ENCODE measurements at places on chromosomes 6 and 20.

DNA sequence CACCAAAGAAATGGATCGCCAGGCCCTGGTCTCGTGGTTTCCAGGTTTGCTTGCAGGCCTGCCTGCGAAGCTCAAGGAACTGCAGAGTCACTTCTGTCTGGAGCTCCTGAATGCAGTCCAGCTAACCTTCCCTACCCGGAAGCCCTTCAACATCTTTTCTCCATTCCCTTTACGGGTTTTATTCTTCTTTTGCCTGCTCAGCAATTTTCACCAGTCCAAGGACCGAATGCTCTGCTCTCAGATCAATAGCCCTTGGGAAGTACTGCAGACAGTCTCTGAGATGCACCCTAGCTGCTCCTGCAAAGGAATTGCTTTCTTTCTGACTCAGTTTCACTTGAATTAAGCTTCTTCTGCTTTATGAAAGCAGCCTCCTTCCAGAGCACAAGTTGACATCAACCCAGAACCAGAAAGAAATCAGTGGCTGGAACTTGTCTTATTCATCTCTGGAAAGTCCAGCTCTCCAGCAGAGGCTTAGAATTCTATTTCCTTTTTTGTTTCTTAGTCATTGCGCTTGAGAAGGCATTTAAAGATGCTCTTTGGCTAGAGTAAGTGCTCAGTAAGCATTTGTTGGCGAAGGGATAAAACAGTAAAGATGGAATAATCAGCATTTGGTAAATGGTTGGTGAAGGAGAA lies 18.7 kb upstream of the YWHAB start:
- DNase-seq = no peak

DNA sequence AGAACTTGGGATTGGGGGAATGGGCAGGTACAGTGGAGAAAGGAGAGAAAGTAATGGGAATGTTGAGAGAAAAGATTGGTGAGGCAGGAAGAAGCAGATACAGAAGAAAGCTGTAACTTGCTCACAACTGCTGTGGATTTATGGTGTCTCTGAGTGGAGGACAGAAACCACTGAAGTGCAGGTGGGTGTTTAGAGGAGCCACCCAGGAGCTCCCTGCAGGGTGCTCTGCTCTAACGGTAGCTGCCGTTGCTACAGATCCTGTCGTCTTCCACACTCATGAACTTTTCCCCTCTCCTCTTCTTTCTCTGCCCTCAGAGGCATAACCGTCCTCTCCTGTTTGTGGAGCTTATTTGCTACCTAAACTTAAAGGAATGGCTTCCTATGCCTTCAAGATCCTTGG lies 27.5 kb upstream of the MAPK13 start:
- no peak for DNase-seq

GRCh38 chr6:169837529-169838250 lies 86.3 kb downstream of the ERMARD start:
- no peak for DNase-seq

DNA sequence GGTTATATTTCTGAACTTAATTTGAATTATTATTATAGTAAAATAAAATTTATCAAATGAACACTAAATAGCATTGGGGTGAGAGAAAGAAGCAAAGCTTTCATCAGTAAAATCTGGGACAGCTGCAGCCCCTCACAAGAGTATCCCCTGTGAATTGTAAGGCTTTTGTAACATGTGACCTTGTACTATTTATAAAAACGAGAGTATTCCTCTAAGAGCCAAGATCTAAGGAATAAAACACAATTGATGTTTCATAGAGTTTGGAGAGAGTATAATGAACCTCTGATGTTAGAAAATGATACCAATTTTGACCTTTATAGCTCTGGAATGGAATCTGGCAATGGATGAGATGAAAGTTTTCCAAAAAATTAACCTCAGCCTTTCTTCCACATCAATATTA lies 617.2 kb upstream of the ID4 start:
- DNase-seq = no peak

GRCh38 chr20:37758332-37758731 lies 64.5 kb downstream of the CTNNBL1 start:
- DNase-seq = no peak

- DNase-seq = no peak
Measured at GRCh38 chr20:36093025-36093803, 61.3 kb upstream of the EPB41L1 start.

DNA sequence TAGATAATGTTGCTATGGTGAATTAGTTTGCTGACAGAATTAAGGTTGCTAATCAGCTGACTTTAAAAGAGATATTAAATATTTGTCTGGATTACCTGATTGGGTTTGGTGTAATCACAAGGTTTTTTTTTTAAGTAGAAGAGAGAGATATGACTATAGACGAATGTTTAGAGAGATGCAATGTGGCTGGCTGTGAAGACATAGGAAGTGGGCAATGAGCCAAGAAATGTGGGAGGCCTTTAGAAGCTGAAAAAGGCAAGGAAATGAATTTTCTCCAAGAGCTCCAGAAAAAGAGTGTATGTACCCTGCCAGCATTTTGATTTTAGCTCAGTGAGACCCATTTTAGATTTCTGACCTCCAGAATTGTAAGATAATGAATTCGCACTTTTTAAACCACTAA lies 598.3 kb downstream of the PKHD1 start:
- DNase-seq = no peak

DNA sequence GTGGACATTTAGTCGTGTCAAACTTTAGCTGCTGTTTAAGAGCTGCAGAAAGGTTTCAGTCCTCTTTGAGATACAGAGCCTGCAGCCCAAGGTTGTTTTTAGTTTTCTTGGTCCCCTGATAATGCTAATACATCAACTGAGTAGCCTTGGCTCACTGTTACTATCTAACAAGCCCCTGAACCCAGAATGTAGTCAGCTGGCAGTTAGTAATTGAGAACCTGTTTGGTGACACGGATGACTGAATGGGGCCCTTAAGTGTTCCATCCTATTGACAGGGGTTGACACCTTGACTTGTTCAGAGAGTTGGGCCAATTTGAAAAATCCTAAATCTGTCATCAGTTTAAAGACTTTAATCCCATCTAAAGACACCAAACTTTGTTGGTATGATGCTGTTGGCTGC lies 2.8 kb downstream of the RTN4IP1 start:
- no peak for DNase-seq

- DNase-seq = no peak
Measured at GRCh38 chr6:143050509-143050908, 10.2 kb upstream of the AIG1 start.

GRCh38 chr6:155493694-155494143 lies 38.1 kb upstream of the NOX3 start:
- no peak for DNase-seq

GRCh38 chr20:34689486-34689885 lies 12.6 kb upstream of the PIGU start:
- DNase-seq = no peak

- no peak for DNase-seq
Measured at GRCh38 chr6:63807056-63807455, 171.5 kb downstream of the PHF3 start.

DNA sequence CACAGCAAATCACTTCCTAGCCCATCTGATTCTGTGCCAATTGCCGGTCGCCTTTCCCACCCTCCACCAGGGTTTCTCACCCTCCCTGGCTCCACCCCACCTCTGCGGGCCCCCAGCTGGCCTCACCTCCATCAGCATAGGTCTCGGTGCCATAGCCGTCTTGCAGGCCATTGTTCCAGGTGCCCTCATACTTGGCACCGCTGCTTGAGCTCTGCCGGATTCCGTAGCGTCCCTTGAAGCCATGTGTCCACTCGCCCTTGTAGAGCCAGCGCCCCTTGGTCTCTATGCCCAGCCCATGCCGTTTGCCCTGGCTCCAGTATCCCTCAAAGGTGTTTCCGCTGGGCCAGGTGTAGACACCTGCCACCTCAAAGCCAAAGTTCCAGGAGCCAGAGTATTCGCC lies 787 bp downstream of the JPH2 start:
- DNase-seq = no peak

DNA sequence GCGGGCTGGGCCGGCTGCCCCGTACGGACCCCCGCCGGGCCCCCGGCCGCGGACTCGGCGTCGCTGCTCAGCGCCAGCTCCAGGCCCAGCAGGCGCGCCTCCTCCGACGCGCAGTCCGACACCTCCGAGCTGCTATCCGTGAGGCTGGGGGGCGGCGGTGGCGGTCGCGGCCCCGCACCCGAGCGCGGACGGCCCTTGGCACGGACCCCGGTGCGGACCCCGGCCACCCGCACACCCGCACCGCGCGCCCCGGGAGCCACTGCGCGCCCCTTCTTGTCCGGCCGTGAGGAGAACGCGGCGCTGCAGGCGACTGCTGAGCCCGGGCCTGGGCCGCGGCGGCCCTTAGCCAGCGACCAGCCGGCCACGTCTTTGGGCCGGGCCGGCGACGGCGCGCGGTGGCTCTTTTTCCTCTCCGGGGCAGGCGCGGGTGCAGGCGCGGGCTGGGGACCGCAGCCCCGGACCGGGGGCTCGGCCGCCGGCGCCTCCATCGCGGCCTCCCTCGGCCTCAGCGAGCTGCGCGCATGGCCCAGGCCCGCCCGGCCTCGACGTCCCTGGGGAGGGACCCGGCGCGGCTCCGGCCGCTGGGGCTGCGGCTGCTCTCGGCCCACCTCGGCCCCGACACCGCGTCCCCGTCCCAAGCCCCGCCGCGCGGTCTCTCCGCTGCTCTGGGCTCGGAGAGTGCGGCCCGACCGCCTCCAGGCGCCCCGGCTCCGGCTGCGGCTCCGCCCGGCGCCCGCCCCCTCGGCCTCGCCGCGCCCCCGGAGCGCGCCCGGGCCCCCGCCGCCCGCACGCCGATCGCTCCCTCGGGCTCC lies 12.9 kb upstream of the TLDC2 start:
- no peak for DNase-seq

- no peak for DNase-seq
Measured at GRCh38 chr20:24938498-24938897, 10.6 kb upstream of the CST7 start.

DNA sequence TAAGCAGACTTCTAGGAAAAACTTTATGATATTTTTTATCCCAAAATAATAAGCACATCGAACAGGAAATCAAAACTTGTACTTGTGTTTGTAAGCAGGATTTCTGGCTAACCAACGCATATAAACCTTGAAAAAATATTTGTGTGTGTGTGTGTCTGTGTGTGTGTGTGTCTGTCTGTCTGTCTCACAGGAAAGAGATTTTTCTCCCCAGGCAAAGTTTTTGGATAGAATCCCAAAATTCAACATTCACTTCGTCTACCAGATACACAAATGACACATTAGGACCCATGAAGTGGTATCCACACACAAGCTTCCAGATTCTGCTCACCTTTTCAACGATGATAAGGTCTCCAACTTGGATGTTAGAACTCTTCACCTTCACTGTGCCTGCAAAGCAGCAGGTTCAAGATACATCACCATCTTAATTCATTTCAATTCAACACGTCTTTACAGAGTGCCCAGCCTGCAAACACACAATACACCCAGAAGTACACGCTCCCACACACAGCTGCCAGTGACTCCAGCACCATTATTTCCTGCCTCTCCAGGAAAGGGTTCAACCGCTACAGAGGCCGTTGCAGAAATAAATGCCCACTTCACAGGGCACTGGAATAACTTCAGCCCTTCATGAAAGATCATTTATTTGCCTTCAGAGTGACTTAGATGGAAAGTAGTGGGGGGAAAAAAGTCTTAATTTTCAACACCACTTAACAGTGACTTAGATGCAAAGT lies 70.9 kb downstream of the ATP9A start:
- DNase-seq = no peak

- DNase-seq = no peak
Measured at GRCh38 chr6:159807150-159807858, 7.2 kb downstream of the PNLDC1 start.

DNA sequence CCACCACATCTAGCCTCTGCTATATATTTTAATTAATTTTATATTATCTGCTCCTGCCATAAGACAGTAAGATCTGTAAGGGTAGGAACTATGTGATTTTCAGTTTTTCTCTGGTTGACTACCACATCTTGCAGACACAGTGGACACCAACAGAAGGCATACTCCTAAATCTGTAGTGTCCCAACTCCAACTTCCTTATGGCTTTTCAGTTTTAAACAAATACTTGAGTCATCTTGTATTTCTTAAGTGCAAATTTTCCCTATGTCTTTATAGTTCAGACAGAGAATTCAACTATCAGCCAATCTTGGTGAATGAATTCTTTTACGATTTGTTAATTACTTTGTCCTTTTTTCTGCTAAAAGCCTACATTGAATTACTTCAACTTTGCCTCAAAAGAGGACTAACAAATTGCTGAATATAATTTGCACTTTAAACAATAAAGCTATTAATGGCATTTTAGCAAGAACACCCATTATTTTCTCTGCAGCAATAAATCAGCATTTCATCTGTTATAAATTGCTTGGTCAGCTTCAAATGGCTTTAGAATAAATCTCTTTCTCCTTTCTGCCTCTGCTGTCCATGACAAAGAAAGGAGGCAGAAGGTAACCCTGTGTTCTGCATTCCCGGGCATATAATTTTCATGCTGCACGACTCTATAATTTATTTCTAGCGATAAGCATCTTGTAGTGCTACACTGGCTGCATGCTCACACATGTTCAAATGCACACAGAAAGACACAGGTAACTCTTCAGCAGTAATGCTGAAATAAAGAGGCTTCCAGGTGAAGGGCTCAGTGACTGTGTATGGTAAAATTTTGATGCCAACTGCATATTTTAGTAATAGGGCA lies 144.8 kb downstream of the BACH2 start:
- DNase-seq = no peak

DNA sequence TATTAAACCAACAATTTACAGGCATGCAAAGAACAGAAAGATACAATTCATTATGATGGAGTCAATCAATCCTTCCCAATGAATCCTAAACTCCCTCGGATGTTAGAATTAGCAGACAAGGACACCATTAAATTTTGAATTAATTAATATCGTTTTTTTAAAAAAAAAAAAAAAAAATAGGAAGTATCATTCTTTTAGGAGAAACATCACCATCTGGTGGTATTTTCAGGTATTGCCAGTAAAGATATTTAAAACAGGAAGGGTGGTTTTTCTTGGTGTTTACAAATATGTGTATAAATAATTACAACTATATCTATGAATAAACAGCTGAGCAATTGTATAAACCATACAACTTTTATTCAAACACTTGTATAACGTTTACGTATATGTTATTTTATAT lies 564.4 kb downstream of the HAO1 start:
- DNase-seq = no peak

- DNase-seq = no peak
Measured at GRCh38 chr6:144152334-144152900, 2.1 kb downstream of the STX11 start.

DNA sequence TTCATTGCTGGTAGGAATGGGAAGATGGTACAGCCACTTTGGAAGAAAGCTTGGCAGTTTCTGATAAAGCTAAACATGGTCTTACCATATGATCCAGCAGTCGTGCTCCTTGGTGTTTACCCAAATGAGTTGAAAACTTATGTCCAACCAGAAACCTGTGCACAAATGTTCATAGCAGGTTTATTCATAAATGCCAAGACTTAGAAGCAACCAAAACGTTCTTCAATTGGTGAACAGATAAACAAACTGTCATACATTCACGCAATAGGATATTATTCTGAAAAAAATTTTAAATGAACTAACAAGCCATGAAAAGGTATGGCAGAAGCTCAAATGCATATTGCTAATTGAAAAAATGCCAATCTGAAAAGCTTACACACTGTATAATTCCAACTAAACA lies 117.1 kb downstream of the LINC00237 start:
- no peak for DNase-seq

- no peak for DNase-seq
Measured at GRCh38 chr6:13766201-13766634, 48.1 kb downstream of the MCUR1 start.

- DNase-seq = no peak
Measured at GRCh38 chr6:139583420-139583819, 209.0 kb upstream of the CITED2 start.

All from T follicular helper cell (primary cell).